Hematopoietic multipotent progenitor cell treated with erythropoietin and hydrocortisone succinate and interleukin-3 and kit ligand, for 4 days (in vitro differentiated cells): ENCODE measurements at places on chromosomes 7 and 10.
A peak's percentile ranks its signal among the peaks of the same experiment; 100 is the strongest.

DNA sequence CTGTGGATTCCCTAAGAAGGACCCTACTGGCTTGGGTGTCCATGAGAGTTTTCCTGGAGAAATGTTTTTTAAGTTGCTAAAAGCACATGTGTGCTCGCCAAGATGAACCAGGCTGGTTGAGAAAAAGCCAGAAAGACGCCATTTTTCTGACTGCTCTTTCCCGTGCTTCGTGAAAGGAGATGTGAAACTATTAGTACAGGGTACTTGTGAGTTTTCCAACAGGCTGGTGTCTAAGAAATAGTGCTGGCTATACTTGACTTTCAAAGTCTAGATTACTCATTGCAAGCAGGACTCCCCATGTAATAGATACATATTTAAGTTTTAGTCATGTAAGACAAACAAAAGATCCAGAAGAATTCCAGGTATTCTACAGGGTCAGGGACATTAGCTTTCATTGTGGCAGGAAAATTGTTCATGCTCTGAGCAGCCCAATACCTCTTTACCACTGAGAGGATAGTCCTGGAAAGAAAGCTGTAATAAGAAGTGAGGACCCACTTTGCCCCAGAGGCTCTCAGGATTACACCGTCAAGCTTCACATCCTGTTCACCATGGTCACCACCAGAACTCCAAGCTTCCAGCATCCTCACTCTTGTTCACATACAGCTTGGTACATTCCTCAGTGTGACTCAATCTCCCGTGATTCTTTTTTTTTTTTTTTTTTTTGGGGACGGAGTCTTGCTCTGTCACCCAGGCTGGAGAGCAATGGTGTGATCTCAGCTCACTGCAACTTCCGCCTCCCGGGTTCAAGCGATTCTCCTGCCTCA lies 43.8 kb upstream of the ICA1 start:
- DNase-seq: no peak

DNA sequence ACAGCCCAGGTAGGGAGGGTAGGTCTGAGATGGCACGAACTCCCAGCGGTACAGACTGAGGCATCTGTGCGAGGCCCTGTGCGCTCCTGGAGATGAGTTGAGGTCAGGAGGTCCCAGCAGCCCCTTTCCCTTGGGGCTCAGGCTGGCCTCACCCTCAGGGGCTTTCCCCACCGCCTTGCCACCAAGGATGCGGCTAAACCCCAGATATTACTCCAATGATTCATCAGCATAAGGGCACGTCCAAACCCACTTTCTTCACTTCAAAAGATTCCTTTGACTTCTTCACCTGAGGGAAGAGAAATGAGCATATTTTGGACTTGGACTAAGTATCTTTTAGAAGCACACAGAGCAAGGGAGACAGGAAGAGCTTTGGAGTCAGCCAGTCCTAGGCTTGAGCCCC lies 20.3 kb downstream of the UROS start:
- no peak for DNase-seq

- DNase-seq: no peak
Measured at GRCh38 chr7:77859343-77859742, 60.8 kb downstream of the PHTF2 start.

DNA sequence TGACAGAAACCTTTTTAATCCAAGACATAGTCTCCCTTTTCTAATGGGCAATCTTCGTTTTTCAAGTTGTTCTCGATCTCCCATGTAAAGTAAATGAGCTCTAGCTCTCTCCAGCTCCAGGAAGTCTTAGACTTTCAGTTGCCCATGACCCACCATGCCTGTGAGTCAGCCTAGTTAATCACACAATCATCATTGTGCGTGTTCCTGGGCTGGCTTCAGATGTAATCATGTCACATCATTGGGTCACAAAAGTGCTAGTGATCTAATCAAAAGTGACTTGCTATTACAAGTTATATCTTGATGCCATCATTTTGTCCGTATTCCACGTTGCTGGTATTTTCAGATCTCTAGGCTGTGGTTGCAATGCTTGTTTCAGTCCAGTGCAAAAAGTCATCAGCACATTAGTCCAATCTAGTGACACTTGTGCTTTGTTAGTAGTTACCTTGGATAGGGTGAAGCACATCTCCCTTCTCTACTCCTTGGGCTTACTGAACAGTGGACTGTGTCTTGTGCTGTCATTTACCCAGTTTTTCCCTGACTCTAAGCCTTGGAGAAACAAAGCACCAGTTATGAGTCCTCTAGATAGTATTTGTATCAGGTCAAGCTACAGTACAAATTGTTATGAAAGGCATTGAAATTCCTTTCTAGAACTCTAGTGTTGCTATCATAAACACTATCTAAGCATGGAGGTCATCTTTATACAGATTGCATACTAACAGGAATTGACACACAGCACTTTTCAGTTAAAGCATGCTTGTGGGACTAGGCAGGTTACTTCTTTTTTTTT lies 316.6 kb downstream of the GFRA1 start:
- peak; percentile 1 for DNase-seq

GRCh38 chr10:76336213-76336963 lies 905.0 kb downstream of the LRMDA start:
- no peak for DNase-seq

DNA sequence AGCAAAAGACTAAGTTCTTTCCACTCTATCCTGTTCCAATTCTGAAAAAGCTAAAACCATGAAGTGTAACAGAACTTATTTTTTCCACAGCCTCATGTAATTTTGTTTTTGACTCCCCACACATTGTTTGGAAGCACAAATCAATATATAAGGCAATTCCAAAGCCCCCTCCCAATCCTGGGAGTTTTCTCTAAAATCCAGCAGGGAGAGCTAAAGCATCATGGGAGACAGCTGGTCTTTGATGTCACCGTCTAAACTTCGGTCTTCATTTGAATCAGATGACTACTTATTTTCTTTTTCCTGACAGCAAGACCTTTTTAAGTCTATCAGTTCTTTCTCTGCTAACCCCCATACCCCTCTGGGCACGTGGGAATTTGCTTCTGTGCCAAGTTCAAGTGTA lies 33.3 kb upstream of the PON1 start:
- DNase-seq: no peak

DNA sequence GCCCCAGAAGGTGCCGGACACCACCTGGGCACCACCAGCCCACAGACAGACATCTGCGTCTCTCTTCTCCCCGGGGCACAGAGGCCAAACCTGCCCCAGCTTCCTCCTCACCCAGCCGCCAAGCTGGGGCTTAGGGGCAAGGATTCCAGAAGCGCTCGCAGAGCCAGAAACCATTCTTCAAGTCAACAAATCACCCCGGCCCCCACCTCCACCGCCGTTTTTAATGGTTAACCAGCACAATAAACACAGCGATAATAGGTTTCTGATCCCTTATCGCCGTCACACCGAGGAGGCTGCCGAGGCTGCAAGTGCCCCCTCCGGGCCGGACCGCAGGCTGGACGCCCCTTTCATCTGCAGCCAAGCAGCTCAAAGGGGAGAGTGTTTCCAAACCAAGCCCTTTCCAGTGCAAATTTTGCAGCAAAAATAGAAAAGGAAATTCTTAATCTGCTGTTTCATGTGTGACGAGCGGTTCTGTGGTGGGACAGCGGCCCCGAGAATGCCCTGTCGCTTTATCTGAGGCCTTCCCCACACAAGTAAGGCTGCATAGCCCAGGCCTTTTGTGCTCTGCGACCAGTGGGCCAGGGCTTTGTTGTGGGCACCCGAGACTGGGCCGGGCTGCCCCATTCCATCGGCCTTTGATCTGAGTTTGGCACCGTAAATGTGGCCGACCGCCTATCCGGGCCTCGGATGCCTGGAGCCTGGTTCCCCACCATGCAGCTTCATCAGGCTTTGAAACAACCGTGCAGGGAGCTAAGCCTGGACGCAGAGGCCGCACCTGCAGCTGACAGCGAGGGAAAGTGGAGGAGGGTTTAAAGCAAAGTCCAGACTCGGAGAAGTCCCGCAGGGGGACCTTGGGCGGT lies 83.2 kb downstream of the FOXL3 start:
- DNase-seq: no peak

DNA sequence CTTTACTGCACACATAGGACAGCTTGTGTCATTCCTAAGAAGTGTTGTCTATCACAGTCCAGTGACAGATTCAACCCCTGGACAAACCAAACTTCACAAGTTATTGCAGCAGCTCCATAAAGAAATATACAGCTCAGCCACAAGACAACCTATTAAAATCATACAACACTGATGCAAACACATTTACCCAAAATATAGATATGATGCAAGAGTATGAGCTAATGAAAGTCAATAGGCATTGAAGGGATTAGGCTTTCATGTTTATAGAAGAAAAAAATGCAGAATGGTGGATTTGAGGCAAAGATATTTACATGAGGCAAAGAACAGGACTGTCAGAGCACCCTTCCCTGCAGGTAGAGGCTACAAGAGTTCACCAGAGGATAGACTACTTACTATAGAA lies 14.9 kb upstream of the RAPGEF5 start:
- DNase-seq: no peak
